Tibial artery (tissue), 4 donors: ENCODE measurements at places on chromosomes 3 and 15.

DNA sequence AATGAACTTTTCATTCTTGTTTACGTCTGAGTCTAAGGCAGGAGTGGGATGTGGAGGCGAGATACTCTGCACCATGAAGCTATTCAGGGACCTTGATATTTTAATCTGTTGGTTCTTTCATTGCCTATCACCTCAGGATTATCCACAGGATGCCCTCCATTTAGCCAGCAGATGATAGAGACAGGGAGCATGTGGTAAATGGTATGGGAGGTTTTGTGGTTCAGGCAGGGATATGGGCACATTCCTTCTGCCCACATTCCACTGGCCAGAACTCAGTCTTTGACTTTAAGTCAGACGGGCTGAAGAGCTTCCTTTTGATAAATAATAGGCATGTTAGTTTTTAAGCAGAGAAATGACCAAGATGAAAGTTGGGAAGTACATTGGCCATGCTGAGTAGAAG, 548.0 kb upstream of the CCDC54 start:
- DNase-seq = no peak

DNA sequence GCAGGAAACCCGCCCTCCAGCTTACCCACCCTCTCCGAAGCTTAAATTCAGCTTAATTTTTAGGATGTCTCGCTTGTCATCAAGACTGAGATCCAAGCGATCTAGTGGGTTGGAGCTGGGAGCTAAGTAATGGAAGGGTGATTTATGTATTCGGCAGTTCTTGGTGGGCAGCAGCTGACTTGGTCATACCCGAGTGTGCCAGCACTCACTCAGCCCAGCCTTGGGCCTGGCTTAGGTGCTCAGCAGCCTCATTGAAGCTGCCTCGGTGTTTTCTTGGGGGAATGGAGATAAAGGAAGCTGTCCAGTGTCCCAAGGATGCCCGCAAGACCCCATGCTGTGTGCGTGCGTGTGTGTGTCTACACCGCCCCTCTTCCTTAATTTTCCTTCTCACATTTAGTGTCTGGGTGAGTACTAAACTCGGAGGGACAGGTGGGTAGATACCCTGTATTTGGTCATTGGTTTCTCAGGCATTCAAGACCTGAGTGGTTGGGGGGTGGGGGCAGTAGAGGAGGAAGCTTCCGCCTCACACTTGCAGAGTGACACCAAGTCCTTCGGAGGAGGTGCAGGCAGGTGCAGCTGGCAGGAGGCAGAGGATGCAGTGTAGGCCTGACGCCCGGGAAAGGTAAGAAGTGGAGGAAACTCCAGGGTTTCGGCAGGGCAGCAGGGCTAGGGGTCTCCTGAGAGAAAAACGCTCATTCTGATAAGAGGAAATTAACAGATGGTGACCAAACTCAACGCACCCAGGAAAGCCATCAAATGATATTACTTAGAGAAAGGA, 92.8 kb downstream of the PCSK6 start:
- no peak for DNase-seq

- DNase-seq = no peak
Measured at GRCh38 chr3:146218880-146219866, 31.7 kb downstream of the PLSCR4 start.

DNA sequence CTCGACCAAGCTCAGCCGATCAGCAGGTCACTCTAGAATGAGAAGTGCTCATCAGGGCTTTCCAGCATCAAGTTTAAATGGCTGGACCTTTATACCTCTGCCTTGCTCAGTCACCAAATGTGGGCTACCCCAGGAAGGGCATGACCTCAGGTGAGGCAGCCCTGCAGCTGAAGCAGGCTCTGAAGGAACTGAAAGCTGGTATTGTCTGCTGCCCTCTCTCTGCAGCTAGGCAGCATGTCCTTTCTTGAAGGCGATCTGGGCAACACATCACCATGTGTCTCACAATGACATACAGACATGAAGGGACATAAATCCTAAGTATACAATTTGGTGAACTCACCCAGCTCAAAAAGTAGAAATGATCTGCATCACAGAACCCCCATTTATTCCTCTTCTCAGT, 38.7 kb upstream of the ARID3B start:
- DNase-seq = no peak

DNA sequence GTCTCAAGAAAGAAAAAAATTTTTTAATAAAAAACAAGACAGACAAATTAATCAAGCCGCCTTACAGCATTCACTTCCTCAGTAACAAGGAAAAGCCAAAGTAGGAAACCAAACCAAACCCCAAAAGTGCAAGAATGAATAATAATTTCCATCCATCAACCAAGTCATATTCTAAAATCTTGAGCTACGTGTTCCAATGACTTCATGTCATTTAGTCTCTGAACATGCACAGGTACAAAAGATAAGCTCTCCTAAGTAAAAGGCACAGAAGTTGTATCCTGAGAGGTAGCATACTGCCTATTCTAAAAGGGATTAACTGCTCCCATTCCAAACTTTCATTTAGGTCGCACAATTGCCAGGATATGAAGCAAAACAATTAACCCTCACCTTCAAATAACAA, 29.7 kb downstream of the SLC4A7 start:
- no peak for DNase-seq

DNA sequence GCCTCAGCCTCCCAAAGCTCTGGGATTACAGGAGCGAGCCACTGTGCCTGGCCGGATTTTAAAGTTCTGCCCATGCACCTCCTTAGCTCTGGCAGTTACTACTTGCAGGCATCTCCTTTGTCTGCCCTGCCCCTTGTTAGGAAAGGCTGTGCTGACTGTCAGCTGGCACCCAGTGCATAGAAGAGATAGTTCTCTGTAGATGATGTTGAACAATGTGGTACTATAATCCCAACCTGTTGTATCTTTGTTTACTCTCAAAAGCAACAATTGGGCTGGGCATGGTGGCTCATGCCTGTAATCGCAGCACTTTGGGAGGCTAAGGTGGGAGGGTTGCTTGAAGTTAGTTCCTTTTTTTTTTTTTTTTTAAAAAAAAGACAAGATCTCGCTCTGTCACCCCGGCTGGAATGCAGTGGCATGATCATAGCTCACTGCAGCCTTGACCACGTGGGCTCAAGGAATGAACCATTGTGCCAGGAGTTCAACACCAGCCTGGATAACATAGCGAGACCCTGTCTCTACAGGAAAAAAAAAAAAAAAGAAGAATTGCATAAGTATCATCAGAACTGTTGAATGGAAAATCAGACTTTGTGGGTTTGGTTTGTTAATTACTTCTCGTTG, 30.6 kb downstream of the FLNB start:
- no peak for DNase-seq

DNA sequence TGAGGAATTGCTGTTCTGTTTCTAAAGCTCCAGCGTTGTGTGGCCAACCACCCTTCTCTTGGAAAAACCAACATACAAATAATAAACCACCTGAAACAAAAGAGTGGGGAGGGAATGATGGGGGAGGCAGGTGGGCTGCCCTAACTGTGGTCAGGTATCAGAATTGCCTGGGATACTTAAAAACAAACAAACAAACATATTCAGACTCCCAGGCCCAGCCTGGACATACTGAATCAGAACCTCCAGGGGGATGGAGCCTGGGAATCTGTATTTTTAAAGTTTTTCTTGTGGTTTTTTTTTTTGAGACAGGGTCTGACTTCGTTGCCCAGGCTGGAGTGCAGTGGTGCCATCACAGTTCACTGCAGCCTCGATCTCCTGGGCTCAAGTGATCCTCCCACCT, 4.4 kb downstream of the SLC6A6 start:
- DNase-seq = no peak

DNA sequence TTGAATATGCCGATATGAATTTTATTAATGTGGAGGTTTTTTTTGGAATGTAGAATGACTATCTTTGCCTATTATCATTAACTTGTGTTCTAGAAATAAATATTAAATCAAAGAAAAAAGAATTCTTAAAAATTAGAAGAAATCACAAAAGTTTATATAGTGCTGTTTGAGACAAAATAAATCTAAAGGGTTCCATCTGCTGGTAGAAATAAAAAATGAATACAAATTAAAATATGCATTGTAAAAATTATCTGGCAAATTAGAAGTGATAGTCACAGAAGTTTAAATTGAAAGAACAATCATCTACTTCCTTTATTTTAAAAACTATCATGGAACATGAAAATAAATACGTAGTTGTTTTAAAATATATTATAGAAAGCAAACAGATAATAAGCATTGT, 22.7 kb upstream of the ZBTB20 start:
- DNase-seq = no peak

- DNase-seq = peak; percentile 75
Measured at GRCh38 chr3:30426293-30426993, 180.0 kb upstream of the TGFBR2 start.

DNA sequence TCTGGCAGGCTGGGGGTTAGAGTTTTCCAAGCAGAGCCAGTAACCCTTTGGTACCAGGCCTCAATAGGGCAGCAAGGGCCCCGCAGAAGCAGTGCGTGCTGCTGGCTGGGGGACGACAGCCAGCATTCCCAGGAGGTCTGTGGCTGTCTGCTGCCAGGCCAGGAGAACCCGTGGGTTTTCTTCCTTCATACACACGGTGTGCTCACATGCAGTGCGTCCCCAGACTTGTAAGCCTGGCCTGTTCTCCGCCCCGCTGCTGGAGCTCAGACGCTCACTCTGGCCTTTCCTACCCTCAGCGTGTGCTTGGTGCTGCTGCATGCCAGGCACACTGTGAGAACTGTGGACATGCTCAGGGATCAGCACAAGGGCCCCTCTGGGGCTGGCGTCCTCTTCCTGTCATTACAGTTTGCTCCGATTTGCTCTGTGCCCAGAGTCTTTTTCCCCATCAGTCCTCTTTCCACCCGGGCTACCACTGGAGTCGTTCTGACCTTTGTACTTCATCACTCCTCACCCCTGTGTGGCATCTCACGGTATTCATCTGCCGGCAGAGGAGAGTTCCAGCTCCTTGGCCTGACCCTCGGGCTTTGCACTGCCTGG, 149.5 kb downstream of the DNAJB8 start:
- no peak for DNase-seq

DNA sequence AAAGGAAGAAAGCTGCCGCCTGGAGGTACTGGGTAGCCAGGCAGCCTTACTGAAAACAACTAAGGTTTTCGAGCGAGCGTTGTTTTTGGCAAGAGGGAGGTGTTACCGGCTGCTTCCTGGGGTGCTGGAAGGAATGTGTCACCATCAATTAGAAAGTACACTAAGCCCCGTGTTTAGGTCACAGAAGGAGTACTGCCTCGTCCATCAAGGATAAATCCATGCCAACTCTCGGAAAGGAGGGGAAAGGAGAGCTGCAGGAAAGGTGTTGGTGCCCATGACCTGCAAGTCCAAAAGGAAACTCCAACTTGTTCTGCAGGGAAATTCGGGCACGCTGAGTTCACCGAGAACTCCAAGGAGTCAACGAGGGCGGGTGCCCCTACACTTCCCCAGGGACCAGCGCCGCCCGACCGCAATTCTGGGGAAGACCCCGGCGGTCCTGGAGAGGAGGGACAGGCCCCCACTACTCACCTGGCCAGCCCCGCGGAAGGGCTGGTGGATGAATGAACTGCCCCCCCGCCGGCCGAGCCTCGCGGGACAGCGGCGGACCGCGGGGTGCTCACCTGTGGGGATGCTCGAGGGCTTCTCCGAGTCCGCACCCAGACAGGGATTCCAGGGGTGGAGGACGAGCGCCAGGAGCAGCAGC, 542 bp downstream of the PLOD2 start:
- DNase-seq = peak; percentile 75

DNA sequence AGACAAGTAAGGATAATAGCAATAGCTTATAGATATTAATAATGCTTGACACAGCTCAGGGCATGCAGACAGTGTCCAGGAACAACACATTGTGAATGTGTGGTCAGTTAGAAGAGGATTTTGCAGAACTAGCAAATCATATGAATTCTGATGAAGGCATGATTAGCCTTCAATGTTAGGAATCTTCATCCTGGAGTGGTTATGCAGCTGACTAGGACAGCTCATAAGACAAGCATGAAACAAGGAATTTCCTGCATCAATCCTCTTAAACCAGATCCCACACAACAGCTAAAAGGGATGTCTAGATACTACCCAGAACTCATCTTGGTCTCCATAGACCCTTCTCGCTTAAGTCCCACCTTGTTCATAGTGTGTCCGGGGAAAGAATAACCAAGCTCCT, 499.0 kb upstream of the ATP11B start:
- no peak for DNase-seq

DNA sequence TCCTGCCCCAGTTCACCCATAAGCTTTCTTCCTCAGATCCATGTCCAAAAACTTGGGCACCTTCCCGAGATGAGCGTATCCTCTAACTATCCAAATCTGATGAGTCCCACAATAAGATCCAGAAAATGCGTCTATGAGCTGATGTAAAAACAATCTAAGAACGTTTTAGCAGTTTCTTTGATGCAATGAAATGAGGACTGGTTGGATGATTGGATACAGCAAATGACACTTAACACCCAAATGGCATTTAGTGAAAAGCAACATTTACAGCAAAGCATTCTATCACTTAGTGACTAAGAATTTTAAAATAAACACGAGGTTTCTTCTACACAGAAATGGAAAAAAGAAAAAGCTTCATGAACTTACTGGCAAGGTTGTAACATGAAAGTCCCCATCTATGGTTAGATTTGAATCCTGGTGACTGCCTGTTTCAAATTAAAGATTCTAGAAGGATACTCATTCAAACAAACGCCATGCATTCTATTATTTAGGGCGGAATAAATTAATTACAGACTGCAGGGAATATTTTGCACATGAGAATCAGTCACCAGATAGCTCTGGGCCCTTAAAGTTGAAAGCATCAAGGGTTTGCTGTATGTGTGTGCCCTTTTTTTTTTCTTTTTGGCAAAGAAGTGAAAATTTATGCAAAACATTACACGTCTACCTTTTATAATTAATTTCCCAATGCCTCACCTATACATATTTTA, 598.6 kb downstream of the FOXP1 start:
- no peak for DNase-seq

DNA sequence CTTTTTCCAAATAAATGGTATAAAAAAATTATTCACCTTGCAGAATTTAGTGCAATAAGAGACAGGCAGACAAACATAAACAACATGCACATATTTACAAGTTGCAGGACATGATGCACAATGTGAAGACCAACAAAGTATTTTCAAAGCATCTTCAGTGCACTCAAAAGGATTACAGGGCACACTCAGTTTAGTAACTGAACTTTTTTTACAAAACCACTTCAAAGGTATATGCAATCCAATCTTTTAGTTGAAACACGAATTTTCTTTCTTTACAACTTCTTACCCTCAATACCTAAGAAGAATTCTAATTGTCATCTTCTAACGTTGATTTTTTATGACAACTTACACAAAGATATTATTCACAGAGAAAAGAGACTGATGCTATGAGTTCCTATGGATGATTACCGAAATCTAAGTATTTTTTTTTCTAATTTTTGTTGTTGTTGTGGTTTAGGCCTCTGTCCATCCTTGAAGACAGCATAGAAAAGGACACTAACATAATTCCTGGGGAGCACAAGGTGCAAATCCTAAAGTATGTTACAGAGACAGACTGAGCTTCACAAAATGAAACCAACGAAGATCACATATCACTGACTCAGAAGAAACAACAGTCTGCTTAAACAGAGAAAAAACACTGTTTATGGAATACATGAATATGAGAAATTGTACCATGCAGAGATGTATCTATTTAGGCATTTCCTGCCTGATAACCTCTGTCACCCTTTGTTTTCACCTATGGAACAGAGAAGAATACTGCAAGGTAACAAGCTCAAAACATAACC, 50.3 kb downstream of the ZMAT3 start:
- no peak for DNase-seq

- no peak for DNase-seq
Measured at GRCh38 chr3:105618556-105618955, 250.3 kb downstream of the CBLB start.
